Natural killer cell (primary cell): ENCODE measurements at places on chromosomes 6 and 20.

GRCh38 chr20:45251884-45252560, 2.3 kb downstream of the SLPI start:
- DNase-seq: no peak

DNA sequence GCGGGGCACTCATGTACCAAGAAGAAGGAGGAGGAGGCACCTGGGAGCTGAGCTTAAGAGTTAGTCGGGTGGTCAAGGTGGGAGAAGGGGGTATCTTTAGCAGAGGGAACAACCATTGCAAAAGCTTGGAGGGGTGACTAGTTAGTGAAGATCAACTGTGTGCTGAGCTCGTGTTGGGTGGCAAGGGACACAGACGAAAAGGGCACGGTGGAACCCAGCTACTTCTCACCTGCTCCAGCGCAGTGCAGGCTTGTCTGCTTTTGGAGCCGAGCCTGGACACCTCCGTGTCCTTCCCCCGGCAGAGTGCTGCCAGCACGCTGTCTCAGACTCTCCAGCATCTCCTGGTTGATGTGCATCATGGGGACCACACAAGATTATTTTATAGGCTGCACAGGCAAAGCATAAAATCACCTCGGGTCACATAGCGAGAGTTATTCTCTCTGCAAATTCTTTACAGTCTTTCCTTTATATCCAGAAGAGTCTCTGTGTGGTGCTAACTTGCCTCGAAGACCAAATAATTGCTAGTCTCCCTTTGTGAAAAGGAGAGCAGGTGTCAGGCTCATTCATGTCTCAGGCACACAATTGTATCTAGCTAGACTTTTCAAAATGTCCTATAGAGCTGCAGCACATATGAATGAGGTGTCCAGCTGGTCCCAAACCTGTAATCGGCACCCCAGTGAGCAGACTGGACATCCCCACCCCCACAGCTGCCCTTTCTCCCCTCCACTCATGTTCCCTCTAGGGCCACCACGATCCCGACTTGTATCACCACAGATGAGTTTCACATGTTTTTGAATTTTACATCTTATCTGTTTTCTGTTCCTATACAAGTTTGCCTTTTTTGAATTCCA, 123.4 kb downstream of the CEBPB start:
- DNase-seq: no peak

DNA sequence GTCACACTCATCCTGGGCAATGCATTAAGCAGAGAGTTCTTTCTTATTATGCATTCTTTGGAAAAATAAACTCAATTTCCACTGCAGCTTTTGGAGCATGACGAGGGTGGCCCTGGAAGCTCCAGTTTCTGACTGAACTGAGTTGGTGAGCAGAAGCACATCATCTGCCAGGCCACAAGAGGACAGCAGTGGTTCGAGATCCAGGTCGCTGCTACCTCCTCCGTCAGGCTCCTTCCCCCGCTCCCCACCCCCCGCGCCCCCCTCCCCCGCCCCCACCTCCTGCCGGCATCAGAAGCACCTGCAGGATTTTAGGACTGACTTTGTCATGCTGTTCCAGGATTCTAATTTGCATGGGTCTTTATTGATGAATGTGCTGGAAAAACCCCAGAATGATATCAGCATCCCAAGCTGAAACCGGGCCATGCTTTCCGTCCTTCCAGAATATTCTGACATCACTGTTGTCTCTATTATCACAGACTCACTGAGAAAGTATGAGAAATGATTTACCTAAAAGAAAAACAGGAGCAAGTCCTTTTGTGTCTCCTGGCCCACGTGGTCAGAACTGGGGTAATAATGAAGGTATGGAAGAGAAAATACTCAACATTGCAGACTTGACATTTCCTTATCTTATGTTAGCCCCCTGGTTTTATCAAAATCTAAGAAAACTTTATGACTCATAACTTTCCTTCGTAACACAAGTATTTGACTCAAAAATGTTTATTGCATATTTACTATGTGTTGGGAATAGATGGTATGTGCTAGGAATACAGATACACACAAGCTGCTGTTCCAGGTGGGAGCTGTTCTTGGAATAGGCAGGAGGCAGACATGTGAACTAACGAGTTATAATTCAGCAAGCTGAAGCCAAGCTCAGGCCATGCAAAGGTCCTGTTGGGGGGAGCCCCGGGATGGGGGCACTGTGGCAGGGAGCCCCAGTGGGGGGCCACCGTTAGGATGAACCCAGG, 220.2 kb upstream of the EXOC2 start:
- no peak for DNase-seq

- no peak for DNase-seq
Measured at GRCh38 chr6:17511084-17511483, 89.0 kb upstream of the FAM8A1 start.

DNA sequence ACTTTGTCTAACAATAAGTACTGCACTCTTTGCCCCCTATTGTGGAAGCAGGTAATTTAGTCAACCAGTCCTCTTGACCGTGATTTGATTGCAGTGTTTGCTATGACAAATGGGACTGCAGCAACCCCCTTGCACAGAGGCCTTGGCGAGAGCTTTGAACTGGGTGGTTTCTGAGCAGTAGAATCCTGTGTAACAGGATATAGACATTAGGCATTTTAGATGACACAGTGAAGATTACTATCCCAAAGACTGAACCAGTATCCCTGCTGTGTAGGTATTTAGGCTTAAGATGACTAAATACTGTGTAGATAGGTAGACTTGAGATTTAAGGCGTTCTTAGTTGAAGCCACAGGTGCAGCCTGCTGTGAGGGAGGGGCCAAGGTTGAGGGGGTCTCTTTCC, 9.9 kb downstream of the DNMT3B start:
- DNase-seq: no peak
